NCI-H1048 (cell line): ENCODE measurements at places on chromosomes 11 and 22.

GRCh38 chr11:8963569-8964323 is 496 bp downstream of the TMEM9B start:
- DNase-seq, result peak; percentile 54

GRCh38 chr11:116953530-116954285 is 116.3 kb upstream of the APOA1 start:
- DNase-seq, result no peak

- peak; percentile 40 for DNase-seq
Measured at GRCh38 chr11:16001899-16002426, 354.4 kb downstream of the SOX6 start.

DNA sequence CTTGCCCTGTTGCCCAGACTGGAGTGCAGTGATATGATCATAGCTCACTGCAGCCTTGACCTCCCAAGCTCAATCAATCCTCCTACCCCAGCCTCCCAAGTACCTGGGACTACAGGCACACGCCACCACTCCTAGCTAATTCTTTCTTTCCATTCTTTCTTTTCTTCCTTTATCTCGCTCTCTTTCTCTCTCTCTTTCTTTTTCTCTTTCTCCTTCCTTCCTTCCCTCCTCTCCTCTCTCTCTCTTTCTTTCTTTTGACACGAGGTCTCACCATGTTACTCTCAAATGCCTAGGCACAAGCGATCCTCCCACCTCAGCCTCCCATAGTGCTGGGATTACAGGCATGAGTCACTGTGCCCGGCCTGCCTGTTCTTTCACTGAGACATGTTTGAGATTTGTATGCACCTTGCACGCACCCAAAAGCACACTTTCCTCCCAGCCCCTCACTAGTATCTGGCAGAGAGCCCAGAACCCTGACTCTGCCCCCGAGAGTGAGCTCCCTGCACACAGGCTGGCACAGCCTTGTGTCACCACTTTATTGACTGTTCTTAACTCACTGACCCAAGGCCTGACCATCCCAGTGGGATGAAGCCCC is 56.8 kb downstream of the CD6 start:
- no peak for DNase-seq

DNA sequence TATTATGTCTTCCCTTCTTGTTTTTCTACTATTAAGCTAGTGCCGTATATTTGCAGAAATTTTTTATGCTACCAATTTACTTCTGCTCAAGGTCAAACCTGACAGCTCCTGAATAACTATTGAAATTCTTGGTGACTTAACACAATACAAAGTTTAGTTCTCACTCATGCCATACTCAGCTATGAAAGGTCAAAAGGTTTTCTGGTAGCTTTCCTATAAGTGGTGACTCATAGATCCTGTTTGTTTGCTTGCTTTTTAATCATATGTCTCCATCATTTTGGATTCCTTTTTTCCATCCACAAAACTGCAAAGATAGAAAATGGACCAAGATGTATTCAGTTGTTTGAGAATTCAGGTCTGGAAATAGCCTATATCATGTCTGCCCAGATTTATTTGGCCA is 855.8 kb upstream of the LRRC4C start:
- DNase-seq, result no peak

DNA sequence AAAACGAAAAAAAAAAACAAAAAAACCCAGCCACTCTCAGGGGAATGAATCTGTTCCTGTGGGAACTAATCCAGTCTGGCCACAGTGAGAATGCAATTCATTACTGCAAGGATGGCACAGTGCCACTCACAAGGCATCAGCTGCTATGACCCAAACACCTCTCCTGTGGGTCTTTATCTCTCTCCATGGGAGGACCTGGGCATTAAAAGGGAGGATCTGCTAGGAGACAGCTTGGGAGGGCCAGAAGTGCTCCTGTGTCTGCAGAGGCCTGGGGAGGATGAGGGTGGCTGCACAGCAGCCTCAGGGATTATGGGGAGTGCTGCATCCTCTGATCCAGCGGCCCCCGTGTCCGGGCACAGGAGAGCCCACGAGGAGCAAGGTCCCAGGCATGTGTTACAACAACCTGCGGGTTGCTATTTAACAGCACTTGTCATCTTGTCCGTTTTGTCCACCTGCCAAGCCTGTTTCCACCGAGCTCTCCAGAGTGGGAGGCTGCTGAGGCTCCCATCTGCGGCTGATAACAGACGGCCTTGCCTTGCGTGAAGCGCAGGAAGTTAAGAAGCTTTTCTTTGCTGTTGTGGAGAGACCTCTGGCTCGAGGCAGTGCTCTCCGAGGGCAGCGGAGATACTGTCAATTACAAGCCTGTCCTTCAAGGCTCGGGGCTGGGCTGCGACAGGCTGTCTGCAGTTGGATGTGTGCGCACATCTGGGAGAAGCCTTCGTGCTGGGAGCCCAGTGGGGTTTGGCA is 97.7 kb downstream of the NXPE2 start:
- DNase-seq, result no peak

GRCh38 chr11:59891781-59892181 is 13.2 kb downstream of the OOSP3 start:
- DNase-seq, result no peak

- no peak for DNase-seq
Measured at GRCh38 chr11:86067009-86067850, 1.7 kb downstream of the PICALM start.

- DNase-seq, result no peak
Measured at GRCh38 chr11:88312628-88313027, 24.9 kb downstream of the CTSC start.
